OCI-LY7 (cell line): ENCODE measurements at places on chromosomes 11 and 22. TPM values are rescaled to one million over a fixed set of nuclear protein-coding genes. Genes with fewer than 3 reads are reported as not detected.

ZP1 gene
- not detected in 2 replicates for total RNA-seq

- DNase-seq = peak; percentile 60
Measured at GRCh38 chr11:123304828-123305466, 109.9 kb upstream of the CLMP start.

DNA sequence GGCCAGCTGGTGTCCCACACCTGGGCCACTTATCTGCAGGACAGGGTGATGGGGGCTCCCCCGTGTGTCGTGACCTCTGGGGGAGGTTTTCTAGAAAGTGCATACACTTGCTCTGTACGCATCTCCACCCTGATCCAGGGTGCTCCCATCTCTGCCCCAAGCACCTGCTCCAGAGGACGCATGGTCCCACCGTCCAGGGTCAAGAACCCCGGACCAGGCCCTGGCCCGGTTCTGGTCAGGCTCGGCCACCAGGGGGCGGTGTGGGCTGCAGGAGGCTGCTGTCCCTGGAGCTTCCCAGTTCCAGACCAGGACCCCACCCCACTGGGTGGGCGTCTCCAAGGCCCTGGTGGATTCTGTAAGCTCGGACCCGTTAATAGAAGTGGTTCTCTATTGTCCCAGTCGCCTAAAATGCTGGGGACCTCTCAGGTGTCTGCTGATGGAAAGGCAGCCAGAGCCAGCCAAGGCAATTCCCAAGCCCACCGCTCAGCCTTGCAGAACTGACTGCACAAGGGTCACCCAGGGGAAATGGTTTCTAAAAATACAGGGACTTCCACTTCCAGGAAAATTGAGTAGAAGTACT is 34.7 kb upstream of the SEPTIN5 start:
- DNase-seq = peak; percentile 6

OR4C13 gene
- total RNA-seq = not detected in 2 replicates

DNA sequence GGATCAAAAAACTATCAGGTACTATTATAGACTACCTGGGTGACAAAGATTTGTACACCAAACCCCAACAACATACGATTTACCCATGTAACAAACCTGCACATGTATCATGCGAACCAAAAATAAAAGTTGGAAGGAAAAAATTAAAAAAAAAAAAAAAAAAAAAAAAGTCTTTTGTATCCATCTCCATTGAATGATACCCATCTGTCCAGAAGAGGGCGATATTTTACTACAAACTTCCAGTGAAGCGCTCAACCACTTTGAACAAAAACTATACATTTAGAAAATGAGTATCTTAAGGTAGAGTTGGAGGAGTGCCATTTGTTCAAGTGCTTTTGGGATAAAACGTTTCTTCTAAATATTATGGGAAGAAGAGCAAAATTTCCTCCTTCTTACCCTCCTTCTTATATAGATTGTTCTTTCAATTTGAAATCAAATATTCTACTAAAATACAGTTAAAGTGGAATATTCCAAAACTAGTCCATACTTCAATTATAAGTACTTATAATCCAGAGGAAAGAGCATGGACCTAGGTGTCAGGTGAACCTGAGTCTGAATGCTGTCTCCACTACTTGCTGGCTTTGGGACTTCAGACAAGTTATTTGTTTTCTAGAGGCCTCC is 23.3 kb downstream of the ARL14EP start:
- peak; percentile 81 for DNase-seq

OR6T1 gene
- total RNA-seq = not detected in 2 replicates

DNA sequence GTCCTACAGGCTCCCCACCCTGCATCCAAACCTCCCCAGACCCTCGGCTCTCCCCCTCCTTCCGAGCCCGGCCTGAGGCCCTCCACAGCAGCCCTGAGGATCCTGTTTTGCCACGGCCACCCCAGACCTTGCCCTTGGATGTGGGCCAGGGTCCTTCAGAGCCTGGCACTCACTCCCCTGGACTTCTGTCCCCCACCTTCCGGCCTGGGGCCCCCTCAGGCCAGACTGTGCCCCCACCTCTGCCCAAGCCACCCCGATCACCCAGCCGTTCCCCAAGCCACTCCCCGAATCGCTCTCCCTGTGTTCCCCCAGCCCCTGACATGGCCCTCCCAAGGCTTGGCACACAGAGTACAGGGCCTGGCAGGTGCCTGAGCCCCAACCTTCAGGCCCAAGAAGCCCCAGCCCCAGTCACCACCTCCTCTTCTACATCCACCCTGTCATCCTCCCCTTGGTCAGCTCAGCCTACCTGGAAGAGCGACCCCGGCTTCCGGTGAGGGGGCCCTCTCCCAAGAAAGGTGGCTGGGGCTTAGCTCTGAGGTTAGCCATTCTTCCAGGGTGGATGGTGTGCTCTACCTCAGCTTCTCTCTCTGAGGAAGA is 2.9 kb downstream of the INPP5J start:
- DNase-seq = no peak

MMP7 gene
- total RNA-seq = not detected in 2 replicates

IFITM10 gene
- total RNA-seq = 0.30 and 1.2 TPM in 2 replicates
